ENCODE measurements at places on chromosomes 5 and 9.

DNA sequence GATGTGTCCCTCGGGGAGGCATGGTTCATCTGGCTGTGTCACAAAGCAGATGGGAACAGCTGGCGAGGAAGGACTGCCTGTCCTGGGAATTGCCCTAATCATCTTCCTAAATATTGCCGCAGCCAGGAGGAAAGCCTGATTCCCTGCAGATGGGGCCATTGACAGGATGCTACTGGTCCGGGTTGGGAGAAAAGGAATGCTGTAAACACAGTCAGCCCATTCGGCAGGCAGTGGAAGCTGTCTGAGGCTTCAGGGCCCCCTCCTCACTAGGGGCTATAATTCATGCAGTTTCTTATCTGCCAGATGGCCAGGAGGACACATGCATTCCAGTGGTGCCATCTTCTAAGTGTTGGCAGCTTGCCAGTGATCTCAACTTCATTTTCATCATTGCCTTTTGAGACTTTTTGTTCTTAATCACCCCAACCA is 110.3 kb downstream of the KCNIP1 start:
- no peak for DNase-seq

GRCh38 chr5:129960831-129961230 is 56.6 kb downstream of the CHSY3 start:
- no peak for DNase-seq

GRCh38 chr5:82365744-82366228 is 87.6 kb upstream of the RPS23 start:
- DNase-seq: no peak

- DNase-seq: no peak
Observed at GRCh38 chr5:81785322-81785721, 34.4 kb upstream of the SSBP2 start.

DNA sequence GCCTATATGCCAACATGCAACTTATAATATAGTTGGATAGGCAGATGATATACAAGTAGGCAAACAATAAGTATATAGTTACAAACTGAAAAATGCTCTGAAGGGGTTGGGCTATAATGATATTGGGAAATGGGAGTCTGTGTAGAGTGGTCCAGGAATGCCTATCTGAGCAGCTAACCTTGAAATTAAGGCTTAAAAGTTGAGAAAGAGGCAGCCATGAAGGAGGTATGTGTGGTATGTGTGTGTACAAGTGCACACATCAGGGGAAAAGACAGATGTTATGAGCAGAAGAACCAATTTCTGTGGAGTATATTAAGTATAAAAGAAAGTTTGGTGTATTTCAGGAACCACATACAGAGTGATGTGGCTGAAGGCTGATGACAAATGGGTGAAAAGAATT is 154.9 kb upstream of the PAPPA start:
- no peak for DNase-seq

GRCh38 chr9:134887219-134887618 is 6.6 kb downstream of the FCN2 start:
- no peak for DNase-seq

DNA sequence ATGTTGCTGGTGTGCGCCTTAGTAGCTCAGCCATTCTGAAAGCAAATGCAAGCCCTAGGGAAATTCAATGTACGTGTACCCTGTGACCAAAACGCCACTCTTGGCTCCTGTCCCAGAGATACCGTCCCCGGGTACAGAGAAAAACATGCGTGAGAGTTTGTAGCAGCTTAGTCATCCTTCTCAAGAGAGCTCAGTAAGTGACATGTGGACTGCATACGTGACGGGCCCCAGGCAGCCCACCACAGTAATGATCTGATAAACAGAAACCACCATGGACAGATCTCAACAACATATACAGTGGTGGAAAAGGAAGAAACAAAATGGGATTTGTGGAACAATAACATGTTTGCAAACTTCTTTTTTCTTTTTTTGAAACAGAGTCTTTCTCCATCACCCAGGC is 45.1 kb downstream of the S1PR3 start:
- no peak for DNase-seq

DNA sequence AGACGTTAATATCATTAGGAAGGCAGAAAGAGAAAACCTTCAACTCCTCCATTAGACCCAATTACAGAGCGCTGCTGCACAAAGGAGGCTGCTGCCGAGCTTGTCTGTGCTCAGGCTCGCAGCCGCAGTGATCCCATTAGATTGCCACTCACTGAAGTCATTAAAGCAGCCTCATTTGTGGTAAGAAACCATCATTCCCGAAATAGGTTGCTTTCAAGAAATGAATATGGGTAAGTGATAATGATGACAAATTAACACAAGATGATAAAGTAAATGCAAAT is 137.2 kb downstream of the CAVIN4 start:
- no peak for DNase-seq

DNA sequence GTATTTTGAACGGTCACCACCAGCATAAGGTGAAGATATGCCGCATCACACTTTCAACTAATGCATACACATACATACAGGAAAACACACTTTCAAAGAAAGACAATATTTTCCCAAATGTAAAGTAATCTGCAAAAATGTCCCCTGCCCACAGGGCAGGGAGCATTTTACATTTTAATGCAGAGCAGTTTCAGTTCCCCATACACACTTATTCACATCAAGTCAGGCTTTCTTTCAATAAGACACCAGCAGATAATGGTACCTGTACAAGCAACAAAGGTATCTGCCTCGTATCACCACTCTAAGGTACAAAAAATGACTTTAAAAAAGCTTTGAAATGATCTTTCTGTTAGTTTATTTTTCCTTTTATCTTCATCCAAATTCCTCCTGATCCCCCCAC is 247.1 kb upstream of the CCNG1 start:
- no peak for DNase-seq
